ENCODE measurements at places on chromosomes 7 and 10.

GRCh38 chr7:31687024-31687748, at the start of gene PPP1R17:
Gene PPP1R17 (plus strand): TSS chr7:31687215. CDS start chr7:31692442, 5,227 bp downstream.
- peak; percentile 23 for DNase-seq

- DNase-seq, result no peak
Measured at GRCh38 chr10:16673443-16673842, 143.8 kb downstream of the RSU1 start.

DNA sequence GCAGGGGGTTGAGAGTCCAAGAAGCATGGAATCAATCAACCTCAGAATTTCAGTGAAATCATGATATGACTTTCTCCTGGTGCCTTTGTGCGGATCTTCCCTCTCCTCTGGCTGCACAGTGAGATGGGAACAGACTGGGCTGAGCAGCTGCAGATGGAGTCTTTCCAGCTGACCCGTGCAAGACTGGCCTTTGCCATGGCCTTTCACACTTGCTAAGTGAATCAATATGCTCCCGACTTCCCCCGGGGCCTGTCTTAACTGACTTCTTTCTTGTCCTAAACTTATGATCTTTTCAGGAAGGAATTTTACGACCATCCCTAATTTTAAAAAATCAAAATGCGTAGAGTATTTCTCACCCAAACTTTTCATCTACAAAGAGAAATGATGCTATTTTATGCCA, 469.9 kb downstream of the GALNT17 start:
- no peak for DNase-seq

- DNase-seq, result peak; percentile 41
Measured at GRCh38 chr10:93718937-93719725, 16.7 kb upstream of the FRA10AC1 start.

DNA sequence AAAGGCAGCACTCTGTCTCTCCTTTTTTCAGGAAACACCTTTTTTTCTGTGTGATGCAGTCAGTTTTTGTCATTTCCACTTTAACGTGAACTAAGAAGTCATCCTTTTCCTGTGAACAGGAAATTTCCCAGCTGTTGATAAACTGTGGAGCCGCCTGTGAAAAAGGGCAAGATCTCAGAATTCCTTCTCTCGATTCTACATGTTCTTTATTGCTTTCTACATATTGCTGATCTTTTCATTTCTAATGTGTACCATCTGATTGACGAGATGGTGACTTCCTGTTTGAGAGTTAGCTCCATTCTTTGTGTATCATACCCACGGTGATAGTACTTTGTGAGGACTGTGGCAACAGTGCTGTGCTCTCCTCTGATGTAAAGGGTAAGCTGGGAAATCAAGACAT, 50.4 kb downstream of the ADD3 start:
- DNase-seq, result no peak

DNA sequence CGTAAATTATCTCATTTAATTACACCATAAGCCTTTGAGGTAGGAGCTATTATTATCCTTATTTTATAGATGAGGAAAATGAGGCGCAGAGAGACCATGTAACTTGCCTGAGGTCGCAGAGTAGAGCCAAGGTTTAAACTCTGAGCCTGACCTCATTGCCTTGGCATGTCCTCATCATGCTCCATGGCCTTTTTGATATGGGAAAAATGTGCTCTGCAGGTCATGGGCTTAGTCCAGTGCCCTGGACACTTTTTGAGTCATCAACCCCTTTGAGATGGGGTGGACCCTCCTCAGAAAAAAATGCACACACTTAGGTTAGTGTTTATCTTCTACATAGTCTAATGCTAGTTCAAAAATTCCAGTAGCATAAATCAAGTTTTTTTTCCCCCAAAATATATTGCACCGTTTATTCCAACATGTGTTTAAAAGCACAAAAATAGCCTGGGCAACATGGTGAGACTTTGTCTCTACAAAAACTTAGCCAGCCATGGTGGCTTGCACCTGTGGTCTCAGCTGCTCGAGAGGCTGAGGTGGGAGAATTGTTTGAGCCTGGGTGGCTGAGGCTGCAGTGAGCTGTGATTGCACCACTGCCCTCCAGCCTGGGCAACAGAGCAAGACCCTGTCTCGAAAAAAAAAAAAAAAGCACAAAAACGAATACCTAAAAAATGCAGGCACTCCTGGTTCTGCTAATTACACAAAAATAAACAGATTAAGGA, 28.6 kb upstream of the TMEM178B start:
- DNase-seq, result no peak

- no peak for DNase-seq
Measured at GRCh38 chr10:60141896-60142559, 235.7 kb upstream of the CCDC6 start.

DNA sequence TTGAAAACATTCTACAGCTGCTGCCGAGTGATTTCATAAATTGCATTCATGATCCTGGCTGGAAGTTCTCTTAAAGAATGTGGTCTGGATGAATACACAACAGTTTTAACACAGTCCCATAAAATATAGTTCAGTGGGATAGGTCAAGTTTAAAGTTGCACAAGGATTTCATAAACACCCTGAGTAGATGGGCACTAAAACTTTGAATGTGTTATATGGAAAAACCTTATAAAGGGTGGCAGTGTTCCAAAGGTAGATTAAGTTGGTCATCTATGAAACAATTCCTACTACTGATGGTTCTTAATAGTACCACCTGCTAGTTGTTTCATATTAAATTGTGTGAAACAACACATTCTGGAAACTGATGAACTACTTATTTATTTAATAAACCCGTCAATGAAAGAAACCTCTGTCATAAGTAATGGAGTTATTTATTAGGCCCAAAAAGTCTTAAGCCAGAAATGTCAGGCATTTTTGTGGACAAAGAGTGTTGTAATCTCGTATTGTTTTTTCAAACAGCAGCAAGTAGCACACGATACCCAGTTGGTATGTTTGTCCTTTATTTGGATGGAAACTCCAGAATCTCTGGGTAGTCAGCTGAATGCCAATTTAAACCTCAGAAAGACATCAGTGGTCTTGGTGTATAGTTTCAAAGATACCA, 14.3 kb upstream of the RPA3 start:
- no peak for DNase-seq

DNA sequence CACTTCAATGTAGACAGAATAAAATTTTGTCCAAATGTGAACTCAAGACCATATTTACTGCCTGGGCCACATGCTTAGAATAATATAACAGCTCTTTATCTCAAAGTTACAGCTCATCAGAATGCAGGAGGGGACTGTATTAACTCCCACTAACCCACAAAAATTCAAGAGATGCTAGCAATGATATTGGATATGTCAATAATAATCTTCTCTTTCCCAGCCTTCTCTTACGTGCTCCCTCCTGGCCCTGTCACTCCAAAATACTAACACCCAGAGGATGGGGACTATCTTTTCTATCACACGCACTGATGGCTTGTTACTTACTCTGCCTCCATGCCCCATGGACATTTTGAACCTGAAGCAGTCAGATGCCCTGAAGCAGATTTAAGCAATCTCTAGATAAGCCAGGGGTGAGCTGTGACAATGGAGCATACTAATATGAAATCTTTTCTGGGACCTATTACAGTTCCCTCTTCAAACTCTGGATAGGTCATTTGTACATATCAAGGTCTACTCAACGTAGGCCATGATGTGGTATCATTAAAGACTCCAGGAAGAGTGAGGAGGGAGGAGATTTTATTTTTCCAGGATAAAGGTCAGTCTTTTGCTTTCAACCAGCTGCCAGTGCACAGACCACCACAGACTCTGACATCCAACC, 803.0 kb downstream of the GRM8 start:
- no peak for DNase-seq

- no peak for DNase-seq
Measured at GRCh38 chr10:90887555-90887954, 15.8 kb downstream of the RPP30 start.

- no peak for DNase-seq
Measured at GRCh38 chr7:47195641-47196040, 386.3 kb downstream of the TNS3 start.

- no peak for DNase-seq
Measured at GRCh38 chr7:94284104-94284503, 110.6 kb upstream of the COL1A2 start.

DNA sequence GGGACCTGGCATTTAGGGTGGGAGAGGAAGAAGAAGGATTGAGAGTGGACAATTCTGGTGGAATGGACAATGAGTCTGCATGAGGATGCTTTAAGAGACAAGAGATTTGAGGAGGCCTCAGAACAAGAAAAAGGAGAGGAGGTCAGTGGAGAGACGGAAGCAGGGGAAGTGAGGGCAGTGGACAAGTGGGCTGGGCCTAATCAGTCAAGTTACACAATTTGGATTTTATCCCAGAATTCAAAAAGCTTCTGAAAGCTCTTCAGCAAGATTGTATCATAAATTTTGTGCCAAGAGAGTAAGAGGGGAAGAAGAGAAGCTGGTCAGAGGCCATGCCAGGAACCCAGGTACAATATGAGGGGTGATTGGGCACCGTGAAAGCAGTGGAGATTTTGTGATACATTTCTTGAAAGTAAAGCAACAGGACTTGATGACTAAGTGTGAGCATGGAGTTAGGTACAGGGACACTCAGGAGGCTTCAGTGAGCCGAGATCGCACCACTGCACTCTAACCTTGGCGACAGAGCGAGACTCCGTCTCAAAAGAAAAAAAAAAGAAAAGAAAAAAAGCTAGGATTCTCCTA, 19.3 kb upstream of the TSPAN13 start:
- no peak for DNase-seq

DNA sequence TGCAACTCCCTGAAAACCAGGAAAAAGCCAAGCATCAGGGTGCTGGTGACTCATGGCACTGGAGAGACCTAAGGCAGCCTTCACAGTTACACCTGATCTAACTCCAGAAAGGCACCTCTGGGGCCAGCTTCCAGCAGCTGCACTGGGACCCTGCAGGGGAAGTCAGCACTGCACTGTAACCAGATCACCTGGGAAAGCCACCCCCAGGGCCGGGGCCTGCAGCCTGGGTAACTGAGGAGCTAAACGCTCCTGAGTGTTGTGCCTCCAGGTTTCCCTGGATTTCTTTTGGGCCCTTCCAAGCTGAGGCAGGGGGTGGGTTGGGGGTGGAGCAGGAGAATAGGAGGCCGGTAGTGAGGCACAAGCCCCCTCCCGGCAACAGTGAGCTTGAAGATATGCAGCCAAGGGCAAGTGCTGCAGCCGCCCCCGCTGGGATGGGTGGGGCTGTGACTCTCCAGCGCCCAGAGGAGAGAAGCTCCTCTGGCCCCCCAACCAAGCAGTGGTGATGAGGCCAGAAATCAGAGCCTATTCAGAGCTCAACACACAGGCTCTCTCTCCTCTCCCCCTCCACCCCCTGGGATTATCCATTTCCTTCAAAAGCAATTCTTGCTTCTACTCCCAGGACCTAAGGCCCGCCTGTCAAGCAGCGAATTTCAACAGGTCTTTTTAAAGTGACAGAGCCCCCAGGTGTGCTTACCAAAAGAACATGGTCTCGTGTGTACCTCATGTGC, 2.6 kb downstream of the CXCL12 start:
- no peak for DNase-seq

DNA sequence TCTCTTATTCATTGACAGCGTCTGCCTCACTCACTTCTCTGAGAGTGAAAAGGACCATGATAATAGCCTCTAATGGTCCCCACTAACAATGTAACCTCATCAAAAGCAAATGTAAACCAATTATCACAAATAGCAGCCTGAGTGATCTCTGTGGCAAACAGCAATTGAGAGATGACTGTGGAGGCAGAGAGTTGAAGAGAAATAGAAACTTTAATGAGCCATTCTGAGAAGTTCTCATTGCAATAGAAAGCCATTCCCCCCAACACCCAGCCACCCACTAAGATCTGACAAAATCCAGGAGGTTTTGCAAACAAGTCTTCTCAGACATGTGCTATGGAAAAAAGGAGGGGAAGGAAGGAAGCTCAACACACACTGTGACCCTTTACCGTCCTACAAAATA, 44.2 kb upstream of the RNF148 start:
- DNase-seq, result no peak

GRCh38 chr10:73923935-73924598, 13.1 kb downstream of the PLAU start:
- no peak for DNase-seq

DNA sequence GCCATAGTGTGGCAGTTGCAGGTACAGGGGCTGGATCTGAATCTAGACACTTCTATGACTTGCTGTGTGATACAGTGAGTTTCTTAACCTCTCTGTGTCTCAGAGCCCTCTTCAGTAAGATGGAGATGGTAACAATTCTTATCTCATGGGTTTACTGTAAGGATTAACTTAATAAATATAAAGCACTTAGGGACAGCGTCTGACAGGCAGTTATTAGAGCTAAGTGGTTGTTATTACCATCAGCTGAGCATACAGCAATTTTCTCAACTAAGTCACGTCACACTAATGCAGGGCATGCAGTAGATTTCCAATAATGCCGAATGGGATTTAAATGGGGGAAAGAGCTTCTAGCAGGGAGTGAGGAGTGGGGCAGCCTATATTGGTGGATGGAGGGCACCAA, 162.6 kb downstream of the SH2D4B start:
- DNase-seq, result no peak

DNA sequence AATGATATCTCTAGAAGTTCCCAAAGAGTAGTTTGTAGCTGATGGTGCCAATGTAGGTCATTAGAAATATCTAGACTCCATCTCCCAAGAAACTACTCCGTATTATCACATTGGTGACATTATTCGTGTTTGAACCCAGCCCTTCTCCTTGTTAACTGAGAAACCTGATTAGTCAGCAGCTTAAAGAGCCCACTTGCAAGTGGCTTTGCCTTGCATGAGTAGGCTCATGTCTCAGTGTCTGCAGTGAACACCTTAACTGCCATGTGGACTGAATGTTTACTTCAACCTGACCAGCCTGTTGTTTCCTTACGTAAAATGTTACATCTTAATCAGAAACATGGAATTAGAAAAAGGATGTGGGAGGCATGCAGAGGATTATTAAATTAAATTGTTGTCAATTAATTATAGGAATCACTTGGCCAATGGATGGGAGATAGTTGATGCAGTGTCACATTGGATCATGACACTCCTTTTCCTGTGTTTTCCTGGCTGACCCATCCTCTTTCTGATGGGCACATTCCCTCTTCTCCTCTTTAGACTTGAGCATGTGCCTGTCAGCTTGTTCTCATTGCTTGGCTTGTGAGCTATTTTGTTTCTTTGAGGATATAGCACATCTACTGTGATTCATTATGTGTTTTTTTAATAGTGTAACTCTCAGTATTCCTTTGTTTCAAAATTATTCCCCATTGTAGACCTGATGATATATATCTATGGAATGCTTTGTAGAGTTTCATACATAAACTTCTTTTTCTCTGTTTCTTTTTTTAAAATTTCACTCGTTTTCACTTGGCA, 18.0 kb downstream of the STARD3NL start:
- DNase-seq, result no peak

DNA sequence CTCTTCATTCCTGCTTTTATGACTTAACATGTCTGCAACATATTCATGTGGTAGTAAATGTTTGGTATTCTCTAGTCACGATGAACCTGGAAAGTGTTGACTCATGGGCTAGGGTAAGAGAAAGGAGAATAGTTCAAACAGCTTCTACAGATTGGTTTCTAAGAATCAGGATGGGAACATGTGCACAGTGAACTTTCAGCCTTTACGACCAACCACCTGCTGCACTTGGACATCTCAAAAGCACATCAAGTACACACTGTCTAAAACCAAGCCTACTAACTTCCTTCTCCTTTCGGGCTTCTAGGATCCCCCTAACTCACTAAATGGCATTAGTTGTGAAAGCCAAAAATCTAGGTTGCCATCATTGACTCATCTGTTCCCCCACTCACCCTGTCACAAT, 85.5 kb downstream of the CUL2 start:
- no peak for DNase-seq

All from inflammatory macrophage treated with lipopolysaccharide for 4 hours (primary cell).